AG10803 (cell line): ENCODE measurements at places on chromosomes 11 and 22.

DNA sequence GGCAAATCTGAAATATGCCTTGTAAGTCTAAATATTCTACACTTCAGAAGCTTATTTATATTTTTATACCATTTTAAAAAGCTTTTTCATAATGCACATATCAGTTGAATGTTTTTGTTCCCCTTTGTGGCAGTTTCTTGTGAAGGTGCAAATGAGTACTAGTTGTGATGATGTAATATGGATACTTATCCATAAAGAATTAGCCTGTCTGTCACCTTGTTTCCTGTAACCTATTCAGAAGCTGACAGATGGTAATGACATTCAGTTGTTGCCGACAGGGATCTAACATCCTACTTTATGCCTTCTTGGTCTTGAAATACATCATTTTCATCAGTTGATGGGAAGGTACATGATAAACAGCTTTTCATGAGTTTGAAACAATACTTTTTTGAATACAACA, 2.9 kb downstream of the QSER1 start:
- no peak for DNase-seq

DNA sequence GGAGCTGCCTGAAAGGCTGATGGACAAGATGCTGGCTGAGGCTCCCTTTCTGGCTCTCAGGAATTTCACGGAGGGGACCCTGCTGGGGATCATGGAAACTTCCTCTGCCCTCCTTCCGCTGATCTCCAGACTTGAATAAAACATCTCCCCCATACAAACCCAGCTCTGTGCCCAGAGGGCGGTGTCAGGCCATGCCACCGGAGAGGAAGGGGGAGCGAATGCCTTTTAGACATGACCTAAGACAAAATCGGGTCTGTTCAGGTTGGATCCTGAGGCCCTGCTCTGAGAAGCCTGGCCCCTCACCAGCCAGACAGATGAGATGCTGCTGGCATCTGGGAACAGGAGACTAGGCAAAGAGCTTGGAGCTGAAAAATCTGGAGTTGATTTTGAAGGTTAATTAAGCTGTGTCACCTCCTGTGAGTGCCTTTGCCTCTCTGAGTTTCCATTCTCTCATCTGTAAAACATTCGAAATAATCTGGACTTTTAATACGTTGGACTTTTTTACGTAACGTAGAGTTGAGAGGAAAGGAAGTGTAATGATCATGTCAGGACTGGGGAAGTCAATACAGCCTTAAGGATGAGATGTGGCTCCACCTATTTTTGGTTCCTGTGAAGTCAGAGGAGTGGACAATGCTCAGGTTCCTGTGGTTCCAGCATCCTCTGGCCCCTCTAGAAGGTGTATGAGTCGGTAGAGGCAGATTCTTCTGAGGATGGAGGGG, 163.6 kb downstream of the ST3GAL4 start:
- peak; percentile 11 for DNase-seq

GRCh38 chr11:41246399-41246745, 213.1 kb downstream of the LRRC4C start:
- no peak for DNase-seq

GRCh38 chr11:22780952-22781593, 48.5 kb downstream of the SVIP start:
- DNase-seq = no peak

DNA sequence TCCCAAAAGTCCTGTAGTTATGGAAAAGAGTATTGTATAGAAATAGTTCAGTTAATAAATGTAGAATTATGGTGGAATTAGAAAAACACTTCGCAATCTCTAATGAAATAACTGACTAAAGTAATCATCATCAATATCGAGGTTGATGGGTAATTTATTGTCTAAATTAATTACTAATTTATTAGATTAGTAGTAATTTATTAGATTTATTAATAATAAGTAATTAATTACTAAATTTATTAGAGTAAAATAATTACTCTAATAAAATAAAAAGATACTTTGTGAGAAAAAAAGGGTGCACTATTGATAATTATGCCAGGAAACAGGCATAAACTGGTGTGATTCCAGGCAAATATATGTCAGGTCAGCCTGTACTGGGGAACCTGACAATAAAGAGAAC, 455.6 kb downstream of the AASDHPPT start:
- DNase-seq = no peak

- DNase-seq = no peak
Measured at GRCh38 chr11:11427140-11427539, 74.1 kb upstream of the CSNK2A3 start.

DNA sequence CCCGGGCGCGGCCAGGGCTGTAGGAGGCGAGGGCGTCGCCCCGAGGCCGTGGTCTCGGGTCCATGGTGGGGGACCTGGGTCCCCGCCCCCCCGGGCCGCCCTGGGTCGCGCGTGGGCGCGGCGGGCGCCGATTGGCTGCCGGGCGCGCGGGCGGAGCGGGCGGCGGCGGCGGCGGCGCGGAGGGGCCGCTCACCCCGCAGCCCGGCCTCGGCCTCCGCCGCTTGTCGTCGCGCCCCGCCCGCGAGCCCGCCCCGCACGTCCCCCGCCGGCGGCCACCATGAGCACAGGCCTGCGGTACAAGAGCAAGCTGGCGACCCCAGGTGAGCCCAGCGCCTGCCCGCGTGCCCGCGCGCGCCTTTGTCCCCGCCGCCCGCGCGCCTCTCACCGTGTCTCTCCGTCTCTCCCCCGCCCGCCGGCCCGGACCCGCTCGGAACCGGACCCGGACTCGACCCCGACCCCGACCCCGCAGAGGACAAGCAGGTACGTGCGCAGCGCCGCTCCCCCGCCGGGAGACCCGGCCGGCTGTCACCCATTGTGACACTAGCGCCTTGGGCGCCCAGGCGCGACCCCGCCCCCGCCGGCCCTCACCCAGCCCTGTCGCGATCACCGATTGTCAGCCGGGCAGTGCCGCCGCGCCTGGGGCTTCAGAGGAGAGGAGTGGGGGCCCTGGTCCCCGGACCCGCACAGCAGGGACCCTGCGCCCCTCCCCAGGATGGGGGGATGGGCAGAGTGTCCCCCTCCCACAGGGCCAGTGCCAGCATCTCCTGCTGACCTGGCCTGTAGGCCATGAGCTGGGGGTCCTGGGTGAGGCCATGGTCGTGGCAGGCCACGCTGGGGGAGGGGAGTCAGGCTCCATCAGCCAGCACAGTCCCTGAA, at the start of gene SEPTIN5:
Gene SEPTIN5 (plus strand): TSS at position 192 of the 876 bp plus-strand sequence. CDS start 86 bp downstream, at position 278.
- no peak for DNase-seq

GRCh38 chr11:1639666-1640065, 10.1 kb downstream of the KRTAP5-5 start:
- no peak for DNase-seq

GRCh38 chr11:342328-342727, 21.7 kb upstream of the IFITM3 start:
- no peak for DNase-seq

GRCh38 chr11:34086554-34087283, 18.7 kb upstream of the NAT10 start:
- DNase-seq = peak; percentile 13

DNA sequence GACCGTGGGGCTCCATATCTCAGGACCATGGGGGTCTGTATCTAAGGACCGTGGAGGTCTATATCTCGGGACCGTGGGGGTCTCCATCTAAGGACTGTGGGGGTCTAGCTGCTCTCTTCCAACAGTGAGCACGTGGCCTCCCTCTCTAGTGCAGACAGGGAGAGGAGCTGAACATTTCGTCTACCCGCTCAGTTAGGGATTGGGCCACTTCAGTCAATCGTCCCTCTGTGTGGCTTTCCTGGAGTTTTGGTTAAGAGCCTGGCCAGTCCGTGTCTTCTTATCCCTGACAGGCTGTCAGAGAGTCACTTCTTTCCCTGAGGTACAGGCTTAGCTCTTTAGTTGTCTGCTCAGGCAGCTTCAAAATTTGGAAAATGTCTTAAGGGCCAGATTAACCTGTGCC, 3.1 kb downstream of the KRTAP5-1 start:
- DNase-seq = no peak

DNA sequence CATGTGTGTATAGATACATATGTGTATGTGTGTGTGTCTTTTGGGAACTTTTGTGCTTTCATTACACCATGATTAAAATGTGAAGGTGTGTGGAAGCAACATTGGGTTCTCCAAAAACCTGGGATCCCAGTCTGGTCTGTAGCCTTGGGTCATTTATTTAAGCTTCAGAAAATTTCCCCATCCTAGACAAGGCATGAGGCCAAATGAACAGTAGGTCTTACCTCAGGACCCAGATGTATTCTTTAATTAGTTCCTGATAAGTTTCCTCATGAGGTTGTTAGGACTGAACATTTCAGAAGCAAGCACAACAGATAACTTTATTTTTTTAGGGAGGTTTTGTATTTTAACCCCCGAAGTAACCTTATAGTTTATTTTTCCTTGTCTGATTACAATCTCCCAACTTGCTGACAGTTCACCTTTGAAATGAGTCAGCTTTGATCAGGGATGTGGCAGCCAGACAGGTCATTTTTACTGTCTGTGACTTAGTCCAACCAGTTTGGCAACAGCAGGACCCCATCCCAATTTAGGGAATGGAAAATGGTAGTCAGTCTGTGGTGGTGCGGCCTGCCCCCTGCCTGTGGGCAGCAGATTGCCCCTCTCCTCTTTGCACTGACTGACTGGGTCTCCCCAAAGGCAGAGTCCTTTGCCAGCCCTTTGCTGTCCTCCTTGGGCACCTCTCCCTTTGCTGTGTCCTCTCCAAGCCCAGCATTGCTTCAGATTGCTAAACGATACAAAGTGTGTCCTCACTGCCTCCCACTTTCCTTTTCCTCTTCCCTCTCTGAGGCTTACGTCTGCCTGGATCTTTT, 88.3 kb downstream of the NAV2 start:
- DNase-seq = peak; percentile 51

DNA sequence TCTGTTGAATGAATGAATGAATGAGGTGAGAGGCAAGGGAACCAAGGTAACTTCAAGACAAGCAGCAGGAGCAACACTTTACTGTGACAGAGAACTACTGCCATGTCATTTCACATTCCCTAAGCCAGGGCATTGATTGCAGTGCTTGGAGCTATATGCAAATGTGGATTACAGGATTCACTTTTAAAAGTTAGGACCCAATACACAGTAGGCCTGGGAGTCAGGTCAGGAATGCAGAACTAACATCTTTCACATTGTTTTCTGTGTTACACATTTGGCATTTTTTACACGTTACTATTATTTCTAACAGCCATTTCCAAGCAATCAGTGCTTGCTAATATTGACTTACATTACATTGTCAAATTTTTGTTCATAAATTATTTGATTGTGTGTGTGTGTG, 26.2 kb upstream of the ME3 start:
- DNase-seq = peak; percentile 75

DNA sequence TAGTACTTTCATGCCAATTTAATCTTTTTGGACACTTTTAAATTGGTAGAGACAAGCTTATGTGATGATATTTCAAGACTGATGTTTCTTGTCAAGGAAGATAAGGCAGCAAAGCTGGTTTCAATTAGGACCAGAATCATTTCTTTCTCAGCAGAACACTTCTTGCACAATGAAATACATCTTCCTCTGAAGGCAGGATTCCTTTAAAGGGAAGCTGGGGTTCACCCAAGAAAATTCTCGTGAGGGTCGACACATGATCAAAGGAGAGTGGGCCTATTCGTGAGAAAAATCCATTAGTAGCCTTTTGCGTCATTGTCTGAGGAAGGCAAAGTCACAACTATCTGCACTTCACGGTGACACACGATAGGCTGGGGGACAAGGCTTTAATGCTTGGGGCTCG, 17.6 kb downstream of the TTC12 start:
- DNase-seq = peak; percentile 30

DNA sequence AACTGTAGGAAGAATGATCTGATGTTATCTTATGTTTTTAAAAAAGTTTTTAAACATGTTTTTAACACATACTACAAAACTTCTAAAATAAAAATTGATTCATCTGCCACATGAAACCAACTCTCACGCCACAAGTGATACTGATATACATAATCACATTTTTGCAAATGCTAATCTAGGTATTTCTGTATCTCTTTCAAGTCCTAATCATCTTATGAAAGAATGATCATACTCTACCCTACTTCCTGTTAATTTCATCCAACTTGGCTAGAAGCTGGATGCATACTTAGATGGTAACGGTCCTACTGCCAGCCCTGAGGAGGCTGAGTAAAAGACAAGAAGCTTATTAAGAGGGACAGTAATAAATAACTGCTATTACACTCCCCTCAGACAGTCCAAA, 19.2 kb downstream of the THAP12 start:
- no peak for DNase-seq

- DNase-seq = no peak
Measured at GRCh38 chr11:1600626-1601025, 2.5 kb upstream of the KRTAP5-2 start.

GRCh38 chr11:72512956-72513355, 78.6 kb upstream of the CLPB start:
- DNase-seq = no peak

GRCh38 chr22:44930016-44930710, 79.6 kb downstream of the PHF21B start:
- no peak for DNase-seq

- no peak for DNase-seq
Measured at GRCh38 chr11:86192519-86193257, 51.9 kb upstream of the EED start.

- DNase-seq = no peak
Measured at GRCh38 chr22:17258788-17259148, 39.5 kb upstream of the ADA2 start.

GRCh38 chr11:66782726-66783125, 53.7 kb upstream of the SPTBN2 start:
- DNase-seq = no peak

DNA sequence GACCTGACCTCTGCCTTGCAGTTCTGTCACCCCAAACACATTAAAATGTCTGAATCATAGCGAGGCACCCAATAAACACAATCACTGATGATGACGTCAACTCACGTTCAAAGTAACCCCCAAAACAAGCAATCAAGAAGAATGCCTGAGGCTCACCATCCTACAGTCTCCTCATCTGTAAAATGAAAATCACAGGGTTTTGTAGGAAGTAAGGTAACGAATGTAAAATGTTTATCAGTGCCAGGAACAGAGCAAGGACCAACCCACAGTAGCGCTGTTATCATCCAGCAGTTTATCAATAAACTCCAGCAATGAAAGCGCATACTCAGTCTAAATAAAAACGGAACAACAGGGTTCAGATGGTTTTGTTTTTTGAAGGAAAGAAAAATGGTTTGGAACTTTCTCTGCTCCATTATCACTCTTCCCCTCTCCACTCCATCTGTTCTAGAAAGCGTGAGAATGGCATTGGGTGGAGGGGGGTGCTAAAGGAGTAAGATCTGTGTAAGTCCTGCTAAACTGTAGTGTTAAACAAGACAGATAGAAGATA, 110.5 kb downstream of the MICAL3 start:
- no peak for DNase-seq
